NCI-H187 (cell line): ENCODE measurements at places on chromosomes 5 and 9.

DNA sequence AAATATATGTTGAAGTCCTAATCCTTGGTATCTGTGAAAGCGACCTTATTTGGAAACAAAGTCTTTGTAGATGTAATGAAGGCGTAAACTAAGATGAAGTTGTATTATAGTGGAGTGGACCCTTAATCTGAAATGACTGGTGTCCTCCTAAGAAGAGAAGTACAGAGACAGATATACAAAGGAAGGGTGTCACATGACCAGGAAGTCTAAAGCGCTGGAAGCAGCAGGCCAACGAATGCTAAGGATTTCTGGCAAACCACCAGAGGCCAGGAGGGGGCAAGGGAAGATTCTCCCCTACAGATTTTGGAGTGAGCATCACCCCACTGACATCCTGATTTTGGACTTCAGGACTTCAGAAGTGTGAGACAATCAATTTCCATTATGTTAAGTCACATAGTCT is 162.4 kb downstream of the SLC12A2 start:
- no peak for DNase-seq

DNA sequence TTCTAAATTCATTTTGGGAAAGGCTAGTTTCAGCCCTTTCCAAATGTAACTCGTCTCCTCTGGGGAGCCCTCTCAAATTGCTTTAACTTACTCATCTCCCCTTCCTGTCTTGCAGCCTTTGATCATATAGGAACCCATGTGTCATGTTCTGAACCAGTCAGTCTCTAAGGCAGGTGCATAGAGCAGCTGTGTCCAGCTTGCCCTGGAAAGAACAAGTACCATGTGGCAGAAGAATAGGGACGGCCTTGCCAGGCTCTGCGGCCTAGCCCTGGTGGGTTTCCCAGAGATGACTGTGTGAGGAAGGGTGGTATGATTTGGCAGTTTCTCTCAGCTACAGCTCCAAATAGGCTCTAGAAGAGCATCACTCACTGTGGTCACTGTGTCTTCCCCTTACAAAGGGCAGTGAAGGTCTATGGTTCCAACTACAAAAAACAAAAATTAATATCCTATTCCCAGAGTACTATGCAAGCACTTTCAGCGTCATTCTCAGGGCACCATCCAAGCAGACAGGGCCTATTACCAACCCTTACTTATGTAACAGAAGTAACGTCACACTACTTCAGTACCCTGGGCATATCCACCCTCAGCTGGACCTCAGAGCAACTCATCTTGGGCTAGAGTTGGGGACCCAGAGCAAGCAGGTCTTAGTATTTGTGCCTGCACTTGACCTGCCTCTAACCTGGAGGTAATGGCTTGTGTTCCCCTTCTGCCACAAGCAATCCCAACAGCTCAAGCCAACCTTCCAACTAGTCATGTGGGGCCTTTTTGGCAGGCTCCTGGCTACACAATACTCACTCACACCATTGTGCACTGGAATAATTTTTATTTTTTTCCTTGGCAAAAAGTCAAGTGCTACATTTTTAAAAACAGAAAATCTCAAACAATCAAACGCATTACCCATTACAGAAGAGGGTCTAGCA is 37.2 kb upstream of the UBAP2 start:
- no peak for DNase-seq

GRCh38 chr5:132464156-132464939 is 26.2 kb downstream of the IRF1 start:
- no peak for DNase-seq

- DNase-seq, result no peak
Observed at GRCh38 chr9:33913541-33913940, 96.6 kb downstream of the UBE2R2 start.
